Tibial nerve (tissue), 4 donors: ENCODE measurements at places on chromosomes 6 and 20. TPM values are rescaled to one million over a fixed set of nuclear protein-coding genes. Genes with fewer than 3 reads are reported as not detected.

DNA sequence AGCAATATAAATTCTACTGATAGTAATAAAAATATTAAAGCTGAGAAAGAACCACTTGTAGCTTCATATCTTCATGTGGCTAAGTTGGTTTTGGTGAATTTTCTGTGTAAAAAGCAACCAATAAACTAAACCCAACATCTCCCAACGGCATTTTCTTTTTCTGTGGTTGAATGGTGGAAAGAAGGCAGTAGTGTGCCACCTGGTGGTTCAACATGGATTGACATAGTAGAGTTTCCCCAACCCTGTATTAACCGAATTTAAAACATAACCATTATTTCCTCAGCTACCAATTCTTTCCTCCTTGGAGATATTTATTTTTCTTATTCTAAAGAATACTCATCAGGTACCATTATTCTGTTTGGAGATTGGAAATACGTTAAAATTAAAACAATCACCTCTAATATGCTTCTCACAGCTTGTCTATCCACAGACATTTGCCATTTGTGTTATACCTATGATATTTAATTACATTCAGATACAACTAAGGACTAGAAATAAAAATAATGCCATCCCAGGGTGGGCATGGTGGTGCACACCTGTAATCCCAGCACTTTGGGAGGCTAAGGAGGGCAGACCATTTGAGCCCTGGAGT lies 117.1 kb upstream of the EEF1E1 start:
- peak; percentile 71 for DNase-seq

DNA sequence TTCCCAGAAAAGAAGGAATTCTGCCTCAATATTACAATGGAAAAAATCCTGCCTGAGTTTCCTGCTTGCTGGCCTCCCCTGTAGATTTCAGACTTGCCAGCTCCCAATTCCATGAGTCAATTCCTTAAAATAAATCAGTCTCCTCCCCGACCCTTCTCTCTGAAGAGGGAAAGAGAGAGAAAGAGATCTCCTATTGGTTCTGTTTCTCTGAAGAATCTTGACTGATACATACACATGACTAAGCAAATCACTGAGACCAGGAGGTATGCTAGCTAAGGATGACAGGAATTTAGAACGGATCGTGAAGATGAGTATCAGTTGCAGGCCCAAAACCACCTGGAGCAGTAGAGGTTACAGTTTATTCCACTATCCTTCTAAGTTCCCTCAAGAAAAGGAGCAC lies 11.3 kb upstream of the RBM24 start:
- DNase-seq, result no peak

- DNase-seq, result no peak
Observed at GRCh38 chr6:44626616-44627015, 239.1 kb downstream of the CDC5L start.

Gene AVP
- total RNA-seq, result not detected

Gene SLPI
- 103 TPM for total RNA-seq

DNA sequence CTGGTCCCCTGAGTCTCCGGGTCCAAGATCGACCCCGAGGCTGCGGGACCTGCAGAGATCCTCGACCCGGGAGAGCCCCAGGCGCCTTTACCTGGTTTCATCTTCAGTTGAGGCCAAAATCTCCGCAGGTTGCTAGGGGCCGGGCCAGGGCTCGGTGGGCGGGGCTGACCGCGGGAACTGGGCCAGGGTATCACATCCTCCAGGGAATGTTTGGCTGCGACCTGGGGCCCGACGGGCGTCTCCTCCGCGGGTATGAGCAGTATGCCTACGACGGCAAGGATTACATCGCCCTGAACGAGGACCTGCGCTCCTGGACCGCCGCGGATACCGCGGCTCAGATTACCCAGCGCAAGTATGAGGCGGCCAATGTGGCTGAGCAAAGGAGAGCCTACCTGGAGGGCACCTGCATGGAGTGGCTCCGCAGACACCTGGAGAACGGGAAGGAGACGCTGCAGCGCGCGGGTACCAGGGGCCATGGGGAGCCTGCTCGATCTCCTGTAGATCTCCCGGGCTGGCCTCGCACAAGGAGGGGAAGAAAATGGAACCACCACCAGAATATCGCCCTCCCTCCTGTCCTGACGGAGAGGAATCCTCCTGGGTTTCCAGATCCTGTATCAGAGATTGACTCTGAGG lies 53.8 kb upstream of the POLR1H start:
- no peak for DNase-seq

DNA sequence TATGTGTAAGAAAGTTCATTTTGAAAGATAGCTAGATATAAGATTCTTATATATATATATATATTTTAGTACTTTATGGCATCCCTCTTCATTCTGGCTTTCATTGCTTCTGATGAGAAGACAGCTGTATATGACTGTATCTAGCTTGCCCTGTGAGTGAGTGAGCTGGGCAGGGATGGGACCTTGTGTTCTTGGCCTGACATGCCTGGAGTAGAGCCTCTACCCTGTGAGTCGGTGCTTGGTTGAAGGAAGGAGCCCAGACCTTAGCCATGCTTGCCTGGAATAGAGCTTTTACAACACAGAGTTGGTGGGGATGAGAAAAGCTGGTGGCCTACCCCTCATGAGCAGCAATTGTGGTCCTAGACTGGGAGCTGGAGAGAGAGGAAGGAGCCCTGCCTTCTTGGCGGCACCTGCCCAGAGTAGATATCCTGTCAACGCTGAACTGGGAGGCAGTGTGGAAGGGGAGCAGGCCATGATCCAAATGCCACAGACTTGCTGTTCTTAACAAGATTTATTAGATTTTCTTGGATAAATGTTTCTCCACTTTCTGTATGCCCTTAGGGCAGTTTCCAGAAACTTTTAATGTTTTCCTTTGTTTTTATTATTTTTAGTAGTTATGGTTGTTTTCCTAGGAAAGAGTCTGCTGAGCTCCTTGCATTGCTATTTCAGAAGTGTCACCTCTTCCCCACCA lies 31.6 kb downstream of the FIG4 start:
- no peak for DNase-seq

- DNase-seq, result no peak
Observed at GRCh38 chr20:37421988-37422387, 76.0 kb downstream of the SRC start.

- DNase-seq, result no peak
Observed at GRCh38 chr20:24535941-24536730, 66.7 kb downstream of the SYNDIG1 start.

DNA sequence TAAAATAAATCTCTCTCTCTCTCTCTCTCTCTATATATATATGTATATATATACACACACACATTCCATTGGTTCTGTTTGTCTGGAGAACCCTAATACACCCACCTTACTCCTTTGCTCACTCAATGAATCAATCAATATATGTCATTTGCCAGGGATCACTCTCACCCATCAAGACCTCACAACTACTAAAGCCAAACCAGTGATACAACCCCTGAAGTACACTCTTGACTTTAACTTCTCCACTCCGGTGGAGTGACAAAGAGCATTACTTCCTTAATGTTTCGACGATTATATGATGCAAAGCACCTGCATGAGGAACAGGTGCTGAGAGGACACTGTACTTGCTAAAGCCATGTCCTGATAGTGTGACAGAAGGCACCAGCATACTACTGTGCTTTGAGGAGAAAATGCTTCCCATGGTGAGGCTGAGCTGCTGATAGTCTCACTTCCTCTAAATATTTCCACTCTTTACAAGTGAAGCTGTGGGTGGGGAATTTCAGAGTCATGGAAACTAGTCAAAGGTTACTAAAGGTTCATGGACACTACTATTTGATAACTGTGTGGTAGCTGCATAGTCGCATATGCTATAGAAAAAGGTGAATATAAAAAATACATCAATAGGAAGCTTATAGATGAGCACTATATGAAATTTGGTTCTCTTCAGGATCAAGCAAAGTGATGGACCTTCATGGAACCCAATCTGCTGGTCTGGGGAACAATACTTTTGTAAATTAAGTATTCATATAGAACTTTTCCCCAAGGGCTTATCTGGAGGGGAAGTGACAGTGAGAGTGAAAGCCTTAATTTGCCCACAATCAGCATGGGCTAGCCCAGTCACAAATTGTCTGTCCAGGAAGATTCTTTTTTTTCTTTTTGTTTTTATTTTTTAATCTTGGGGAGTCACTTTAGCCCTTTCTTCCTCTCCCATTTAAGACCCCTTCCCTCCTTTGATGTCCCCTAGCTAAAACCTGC lies 141.9 kb upstream of the NEDD9 start:
- DNase-seq, result no peak
